ENCODE measurements at places on chromosomes 4 and X. TPM values are rescaled to one million over a fixed set of nuclear protein-coding genes. Genes with fewer than 3 reads are reported as not detected.

Gene VSIG4
- 16.7 TPM for polyA plus RNA-seq

Gene TMPRSS11B
- polyA plus RNA-seq: not detected

Gene DOK7
- polyA plus RNA-seq: 15.8 TPM

Gene ZNF41
- polyA plus RNA-seq: 8.3 TPM

Gene HTN1
- not detected for polyA plus RNA-seq

Gene CCDC120
- 3.5 TPM for polyA plus RNA-seq

Gene F8A2
- not detected for polyA plus RNA-seq

Gene PDCL2
- polyA plus RNA-seq: not detected

Gene ZBED1
- 25.4 TPM for polyA plus RNA-seq

Gene MAGED4
- 25.4 TPM for polyA plus RNA-seq

Gene SPINK2
- polyA plus RNA-seq: not detected

Gene OTC
- polyA plus RNA-seq: not detected

Gene N4BP2
- 13.9 TPM for polyA plus RNA-seq

Gene PLXNB3
- 3.5 TPM for polyA plus RNA-seq

Gene IQCM
- not detected for polyA plus RNA-seq

Gene FDCSP
- not detected for polyA plus RNA-seq

Gene DCLK2
- polyA plus RNA-seq: 5.7 TPM
